Aorta (tissue), 5 donors: ENCODE measurements at places on chromosomes 12 and 14. TPM values are rescaled to one million over a fixed set of nuclear protein-coding genes. Genes with fewer than 3 reads are reported as not detected.

DNA sequence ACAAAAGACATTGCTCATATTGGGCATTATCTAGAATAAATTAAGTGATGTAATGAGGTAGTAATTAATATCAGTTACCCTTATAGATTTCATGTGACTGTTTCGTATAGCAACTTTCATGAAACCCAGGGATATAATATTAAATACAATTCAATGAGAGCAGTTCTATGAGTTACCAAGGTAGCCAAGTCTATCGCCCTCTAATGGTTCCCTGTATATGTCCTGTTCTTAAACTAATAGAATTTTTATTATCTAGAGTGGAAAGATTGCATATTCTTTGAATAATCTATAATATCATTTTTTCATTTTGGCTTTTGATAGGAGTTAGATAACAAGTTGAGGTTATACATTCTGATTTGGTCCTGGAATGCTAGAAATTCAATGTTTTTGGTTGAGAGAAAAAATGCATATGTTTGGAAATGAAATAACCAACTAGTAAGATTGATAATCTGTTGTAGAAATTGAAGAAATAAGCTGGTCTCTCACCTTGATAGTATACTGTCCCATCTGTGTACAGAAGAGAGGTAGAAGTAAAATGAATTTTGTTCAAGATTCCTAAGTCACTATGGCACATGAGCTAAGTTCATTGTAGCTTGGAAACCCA is 59.7 kb downstream of the SCFD1 start:
- DNase-seq, result no peak

Gene DPY19L2
- 40.8 TPM for total RNA-seq

Gene FSCB
- total RNA-seq, result not detected

GRCh38 chr14:98226411-98226810 is 1045.6 kb downstream of the BCL11B start:
- DNase-seq, result no peak

Gene LRIG3
- total RNA-seq, result 23.3 TPM

DNA sequence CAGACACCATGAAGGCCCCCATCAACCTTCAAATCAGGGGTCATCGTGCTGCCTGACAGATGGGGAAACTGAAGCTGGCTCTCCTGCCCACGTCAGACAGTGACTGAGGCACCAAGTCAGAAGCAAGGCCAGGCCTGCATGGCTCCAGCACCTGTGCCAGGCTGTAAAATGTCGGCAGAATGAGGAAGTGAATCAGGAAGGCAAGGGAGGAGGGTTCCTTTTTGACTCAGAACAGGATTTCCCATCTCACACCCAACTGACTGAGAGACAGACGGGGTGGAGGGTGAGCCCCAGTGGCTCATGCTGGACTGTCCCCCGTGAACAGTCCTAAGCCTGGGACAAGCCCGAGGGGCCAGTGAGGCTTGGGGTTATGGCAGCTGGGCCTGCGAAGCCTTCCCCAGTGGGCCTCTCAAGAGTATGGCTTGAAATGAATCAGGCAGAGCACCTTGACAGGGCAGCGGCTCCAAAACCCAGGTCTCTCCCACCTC is 20.9 kb downstream of the SYNE3 start:
- DNase-seq, result peak; percentile 57

DNA sequence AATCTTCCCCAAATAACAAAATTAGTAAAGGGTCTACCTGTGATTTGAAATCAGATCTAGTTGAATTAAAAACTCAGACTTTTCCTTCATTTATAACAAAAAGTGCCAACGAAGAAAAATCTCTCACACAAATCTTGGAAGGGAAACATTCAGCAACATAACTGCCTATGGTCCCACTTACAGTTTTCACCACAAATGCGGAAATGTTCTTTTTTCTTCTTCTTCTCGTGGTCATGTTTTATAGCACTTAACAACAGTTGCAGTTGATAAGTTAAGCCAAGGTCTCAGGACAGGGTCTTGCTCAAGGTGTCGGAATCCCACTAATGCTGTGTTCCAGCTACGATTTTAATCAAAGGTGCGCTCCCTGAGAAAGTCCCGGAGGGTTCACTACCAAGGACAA is 10.1 kb downstream of the RNASE6 start:
- no peak for DNase-seq

DNA sequence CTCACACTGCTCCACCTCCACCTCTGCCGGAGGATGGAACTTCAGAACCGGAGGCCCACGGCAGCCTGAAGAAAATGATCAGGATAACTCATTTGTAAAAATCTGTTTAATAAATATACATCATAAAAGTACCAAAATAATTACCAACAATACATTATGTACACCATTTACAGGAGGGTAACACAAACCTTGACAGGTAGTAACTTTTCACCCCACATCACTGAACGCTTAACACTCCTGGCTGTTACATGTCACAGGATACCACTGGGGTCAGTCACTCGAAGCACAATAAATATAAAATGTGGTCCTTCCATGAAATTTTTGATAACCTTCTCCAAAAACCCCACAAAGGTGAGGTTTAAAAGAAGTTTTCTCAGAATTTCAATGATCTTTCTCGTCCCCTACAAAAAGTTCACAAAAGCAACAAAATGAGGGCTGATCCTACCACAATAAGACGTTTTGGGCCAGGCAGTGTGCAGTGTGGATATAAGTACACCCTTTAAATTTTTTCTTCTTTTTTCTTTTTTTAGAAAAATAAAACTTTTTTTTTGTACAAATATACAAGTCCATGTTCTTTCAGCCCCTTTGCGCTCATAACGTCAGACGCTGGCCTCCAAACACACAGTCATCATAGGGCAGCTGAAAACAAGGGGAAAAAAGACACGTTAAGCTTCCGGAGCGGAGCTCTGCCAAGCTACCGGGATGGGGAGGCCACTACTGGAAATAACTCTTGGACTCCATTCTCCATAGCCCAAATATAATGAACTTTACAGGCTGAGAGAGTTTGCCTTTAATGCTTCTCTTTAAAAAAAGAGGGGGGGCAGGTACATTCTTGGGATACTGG is 2.9 kb downstream of the NFKBIA start:
- DNase-seq, result peak; percentile 69

DNA sequence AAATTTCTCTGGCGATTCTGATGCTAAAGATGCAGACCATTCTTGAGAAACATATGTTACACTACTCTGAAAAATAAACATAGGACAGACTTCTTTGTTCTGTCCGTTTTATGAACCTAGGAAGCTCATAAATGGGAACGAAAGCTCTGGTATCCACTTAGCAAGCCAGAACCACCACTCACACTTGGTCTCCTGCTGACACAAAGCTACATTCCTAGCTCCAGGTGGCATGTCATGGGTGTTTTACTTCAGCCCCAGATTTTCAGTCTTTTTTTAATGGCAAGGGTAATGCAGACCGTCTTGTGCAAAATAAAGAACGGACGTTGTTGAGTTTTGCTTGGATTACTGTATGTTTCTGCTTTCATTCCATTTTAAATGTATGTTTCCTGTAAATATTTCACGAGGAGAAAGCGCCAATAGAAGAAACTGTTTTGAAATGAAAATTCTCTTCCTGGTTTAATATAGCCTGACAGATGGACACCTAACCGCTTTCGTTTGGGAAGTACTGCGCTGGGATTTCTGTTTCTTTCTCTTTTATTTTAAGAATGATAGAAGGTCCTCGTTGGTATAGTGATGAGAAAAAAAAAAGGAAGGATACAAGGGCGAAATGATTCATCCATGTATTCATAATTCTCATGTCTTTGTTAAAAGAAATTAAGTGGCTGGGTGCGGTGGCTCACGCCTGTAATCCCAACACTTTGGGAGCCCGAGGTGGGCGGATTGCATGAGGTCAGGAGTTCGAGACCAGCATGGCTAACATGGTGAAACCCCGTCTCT is 871 bp upstream of the COQ5 start:
- no peak for DNase-seq

Gene FOXA1
- not detected for total RNA-seq

GRCh38 chr12:62928632-62929031 is 6.3 kb downstream of the PPM1H start:
- no peak for DNase-seq

DNA sequence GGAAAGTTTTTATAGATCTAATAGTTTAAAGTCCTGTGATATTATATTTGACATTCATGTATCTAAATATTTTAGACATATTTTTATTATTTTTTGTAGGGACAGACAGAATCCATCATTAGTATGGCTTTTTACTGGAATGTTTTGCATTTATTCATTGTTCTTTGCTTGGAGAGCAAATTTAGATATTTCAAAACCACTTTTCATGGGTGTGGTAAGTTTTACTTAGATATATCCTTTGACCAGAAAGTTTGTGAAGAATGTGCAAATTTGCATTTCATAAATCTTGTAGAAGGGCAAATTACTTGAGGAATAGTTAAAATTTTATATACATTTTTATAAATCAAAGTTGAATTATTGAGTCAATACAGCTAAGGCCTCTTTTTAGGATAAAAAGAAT is 37.5 kb downstream of the TMEM260 start:
- DNase-seq, result no peak

- DNase-seq, result no peak
Measured at GRCh38 chr14:102610968-102611811, 18.7 kb downstream of the RCOR1 start.

DNA sequence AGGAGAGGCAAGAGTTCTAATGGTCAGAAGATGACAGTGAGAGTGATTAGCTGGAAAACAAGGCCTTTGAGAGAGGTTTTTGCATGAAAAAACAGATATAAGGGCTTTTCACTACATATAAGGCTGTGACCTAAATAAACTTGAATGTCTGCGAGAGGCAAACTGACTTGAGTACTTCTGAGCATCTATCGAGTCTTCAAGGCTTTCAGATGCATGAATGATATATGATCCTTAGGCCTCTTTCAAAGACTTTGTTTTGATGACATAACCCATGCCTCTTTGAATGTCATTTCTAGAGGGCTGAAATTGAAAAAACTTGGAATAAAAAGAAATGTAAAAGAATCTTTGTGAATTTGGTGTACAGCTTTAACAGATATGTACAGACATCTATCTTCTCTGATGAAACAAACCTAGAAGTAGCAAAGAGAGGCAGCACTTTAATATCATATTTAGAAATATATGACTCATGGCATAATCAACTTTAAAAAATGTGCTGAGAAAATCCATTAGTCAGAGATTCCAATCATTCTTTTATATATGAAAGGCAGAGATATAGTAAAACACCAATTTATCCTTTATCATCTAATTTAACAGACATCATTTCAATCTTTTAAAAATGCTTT is 72.6 kb downstream of the PPM1H start:
- DNase-seq, result no peak

Gene DAO
- total RNA-seq, result not detected

GRCh38 chr12:64058541-64059265 is 163.4 kb downstream of the KICS2 start:
- DNase-seq, result no peak

DNA sequence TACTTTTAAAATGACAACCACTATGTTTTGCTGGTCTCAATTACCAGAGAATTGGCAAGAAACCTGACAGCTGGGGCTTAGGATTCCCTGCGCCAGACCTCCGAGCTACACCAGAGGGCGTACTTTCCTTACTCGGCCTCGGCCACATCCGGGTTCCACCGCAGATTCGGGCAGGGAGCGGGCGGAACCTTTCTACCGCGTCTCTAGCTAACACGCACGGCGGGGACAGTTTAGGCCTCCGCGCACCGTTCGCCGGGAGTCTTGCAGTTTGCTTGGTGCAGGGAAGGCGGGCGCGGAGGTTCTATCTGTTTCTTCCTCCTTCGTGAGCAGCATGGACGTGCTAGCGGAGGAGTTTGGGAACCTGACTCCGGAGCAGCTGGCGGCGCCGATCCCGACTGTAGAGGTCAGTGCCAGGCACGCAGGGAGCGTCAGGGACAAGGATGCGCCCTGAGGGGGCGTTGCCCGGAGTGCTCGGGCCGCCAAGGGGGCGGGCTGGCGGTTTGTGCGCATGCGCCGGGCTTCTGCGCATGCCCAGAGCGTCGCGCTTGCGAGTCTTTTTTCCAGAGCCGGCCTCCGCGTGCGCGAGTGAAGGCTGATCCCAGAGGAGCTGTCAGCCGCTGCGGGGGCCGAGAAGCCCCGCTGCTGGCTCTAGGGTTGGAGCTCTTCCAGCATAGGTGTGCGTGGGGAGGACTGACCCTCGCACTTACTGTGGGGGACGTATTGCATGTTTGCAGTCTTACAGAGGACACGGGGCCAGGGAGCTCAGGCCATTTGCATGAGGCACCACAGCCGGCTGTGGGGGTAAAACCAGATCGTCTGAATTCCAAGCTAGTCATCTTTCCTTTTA is at the start of gene POLR3B:
POLR3B (plus strand) TSS at position 200 of the 847 bp plus-strand sequence; CDS start at position 332, 132 bp downstream.
- DNase-seq, result peak; percentile 98

GRCh38 chr12:123659996-123660727 is 10.8 kb upstream of the TCTN2 start:
- no peak for DNase-seq

GRCh38 chr14:23381871-23382270 is 5.0 kb downstream of the CMTM5 start:
- DNase-seq, result no peak
